Chondrocyte (in vitro differentiated cells): ENCODE measurements at places on chromosomes 6 and 20.

- no peak for DNase-seq
These were observed 11.9 kb upstream of the CNR1 start for GRCh38 chr6:88177961-88178464.

- no peak for DNase-seq
These were observed 6.5 kb upstream of the FAM83D start for GRCh38 chr20:38919683-38920082.

- no peak for DNase-seq
These were observed 881 bp downstream of the BICRAL start for GRCh38 chr6:42782689-42783176.

GRCh38 chr6:148817689-148818088 lies 70.9 kb downstream of the UST start:
- no peak for DNase-seq
